ENCODE measurements at places on chromosomes 11 and 22.

DNA sequence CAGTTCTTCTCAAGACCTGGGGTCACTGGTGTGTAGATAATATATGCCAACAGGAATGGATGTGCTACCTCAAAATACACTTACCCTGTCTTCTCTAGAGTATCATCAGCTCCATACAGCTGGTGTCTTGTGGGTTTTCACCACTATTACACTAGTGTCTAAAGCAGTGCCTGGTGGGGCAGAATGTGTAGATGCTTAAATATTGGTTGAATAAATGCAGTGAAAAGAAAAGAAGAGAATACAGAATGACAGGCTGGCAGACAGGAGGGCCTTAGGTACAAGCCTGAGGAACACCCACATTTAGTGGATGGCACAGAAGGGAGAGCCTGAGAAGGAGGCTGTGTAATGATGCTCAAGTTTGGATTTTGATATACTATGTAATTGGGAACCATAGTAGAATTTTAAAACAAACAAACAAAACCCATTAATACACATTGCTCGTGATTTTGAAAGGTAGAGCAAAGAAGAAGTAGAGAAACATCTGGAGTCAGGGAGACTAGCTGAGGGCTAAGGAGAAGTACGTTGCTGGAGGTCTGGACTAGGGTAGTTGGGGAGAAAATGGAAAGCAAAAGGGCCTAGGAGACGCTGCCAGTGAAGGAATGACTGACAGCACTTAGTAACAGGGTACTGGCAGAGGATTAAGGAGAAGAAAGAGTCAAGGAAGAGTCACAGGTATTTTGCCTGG lies 20.5 kb upstream of the RAG2 start:
- DNase-seq: no peak

DNA sequence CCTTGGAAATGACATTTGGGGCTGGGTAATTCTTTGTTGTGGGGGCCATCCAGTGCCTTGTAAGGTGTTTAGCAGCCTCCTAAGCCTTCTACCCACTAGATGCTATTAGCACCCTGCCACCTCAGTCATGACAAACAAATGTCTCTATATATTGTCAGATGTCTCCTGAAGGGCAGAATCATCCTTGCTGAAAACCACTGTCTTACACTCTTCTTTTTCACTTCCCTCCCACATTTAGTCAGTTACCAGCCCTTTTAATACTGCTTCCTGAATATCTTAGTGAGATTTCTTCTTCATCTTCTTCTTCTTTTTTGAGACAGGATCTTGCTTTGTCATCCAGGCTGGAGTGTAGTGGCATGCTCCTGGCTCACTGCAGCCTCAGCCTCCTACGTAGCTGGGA lies 33.1 kb downstream of the TNRC6B start:
- no peak for DNase-seq

DNA sequence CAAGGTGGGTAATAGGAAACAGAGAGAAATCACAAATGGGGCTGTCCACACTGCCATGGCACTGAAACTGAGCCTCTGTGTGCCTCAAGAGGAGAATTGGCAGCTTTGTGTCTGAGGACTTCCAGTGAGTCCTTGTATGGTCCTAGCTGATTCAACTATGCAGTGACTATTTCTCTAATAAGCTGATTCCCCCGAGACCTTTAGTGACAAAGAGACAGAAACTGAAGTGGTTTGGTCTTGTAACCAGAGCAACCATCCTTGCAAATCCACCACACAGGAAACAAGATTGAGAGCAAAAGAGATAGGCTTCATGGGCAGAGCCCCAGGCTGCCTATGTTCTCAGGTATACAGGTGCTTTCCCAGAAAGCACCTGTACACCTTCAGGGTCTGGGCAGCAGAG lies 1038.5 kb downstream of the NTM start:
- DNase-seq: no peak

- DNase-seq: no peak
These were observed 110.2 kb downstream of the ANO3 start for GRCh38 chr11:26442131-26442530.

DNA sequence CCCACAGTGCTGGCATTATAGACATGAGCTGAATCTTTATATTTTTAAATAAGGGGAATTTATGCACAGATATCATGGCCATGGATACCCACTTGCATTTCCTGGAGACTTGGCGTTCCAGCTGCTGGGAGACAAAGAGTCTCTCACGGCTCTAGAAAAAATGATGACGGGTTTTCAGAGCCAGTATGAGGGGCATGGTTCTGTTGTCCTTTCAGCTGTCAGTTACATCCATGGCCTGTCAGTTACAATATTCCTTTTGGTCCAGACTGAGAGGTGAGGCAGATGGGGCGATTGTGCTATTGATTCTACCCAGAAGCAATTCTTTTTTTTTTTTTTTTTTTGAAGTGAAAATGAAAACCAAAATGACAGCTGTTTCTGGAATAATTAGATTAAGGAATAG lies 29.7 kb downstream of the USH1C start:
- DNase-seq: no peak

GRCh38 chr11:130765951-130766649 lies 150.2 kb downstream of the SNX19 start:
- no peak for DNase-seq

DNA sequence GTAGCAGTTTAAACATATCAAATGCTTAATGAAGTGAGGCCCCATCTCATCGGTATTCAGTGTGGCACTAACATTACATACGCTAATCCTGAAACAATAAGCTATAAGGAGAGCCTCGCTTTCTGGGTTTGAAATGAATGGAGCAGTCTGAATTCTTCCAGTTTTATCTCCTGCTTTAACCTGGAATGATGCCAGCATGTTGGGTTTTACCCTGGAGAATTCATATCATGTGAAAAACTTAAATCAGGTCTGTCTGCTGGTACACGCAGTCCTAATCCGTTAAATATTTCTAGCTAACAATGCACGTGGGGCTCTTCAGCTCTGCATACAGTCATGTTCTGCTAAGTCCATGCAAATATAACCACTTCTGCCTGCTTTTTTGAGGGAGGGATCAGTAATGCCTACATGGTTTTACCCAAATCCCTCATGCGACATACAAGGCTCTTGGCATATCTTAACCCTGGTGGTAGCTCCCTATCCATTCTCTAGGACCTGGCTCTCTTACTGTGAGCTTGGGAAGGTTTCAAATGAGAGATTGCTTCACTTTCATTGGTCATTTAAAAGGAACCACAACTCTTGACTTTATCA lies 92.7 kb downstream of the COMMD9 start:
- no peak for DNase-seq

GRCh38 chr11:12123799-12124198 lies 13.4 kb downstream of the MICAL2 start:
- no peak for DNase-seq

All from nephron progenitor cell (in vitro differentiated cells).